ENCODE measurements at places on chromosomes 11 and 22. TPM values are rescaled to one million over a fixed set of nuclear protein-coding genes. Genes with fewer than 3 reads are reported as not detected.

The OR52A1 gene
- polyA plus RNA-seq = not detected

The CRYBA4 gene
- polyA plus RNA-seq = 0.34 TPM

The GAL3ST3 gene
- 22.3 TPM for polyA plus RNA-seq

The LMNTD2 gene
- polyA plus RNA-seq = 18.4 TPM

The SFI1 gene
- 13.6 TPM for polyA plus RNA-seq
